ENCODE measurements at places on chromosomes 6 and 20.

DNA sequence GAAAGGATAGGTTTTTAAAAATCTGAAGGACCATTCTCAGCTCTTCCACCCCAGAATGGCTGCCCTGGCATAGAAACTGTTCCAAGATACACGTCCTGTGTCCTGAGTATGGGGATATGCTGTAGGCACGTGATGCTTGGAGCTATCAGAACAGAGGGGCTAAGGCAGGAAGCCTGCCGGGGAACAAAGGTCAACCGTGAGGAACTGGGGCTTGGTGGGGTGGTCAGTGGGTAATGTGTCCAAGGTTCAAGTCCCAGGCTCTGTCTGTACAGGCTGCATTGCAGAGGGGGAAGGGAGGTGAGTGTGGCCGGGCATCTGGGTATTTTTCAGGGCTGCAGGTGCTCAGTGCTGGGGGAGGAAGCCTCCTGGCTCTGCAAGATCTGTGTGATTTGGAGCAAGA, 479.6 kb upstream of the CHD6 start:
- no peak for DNase-seq

DNA sequence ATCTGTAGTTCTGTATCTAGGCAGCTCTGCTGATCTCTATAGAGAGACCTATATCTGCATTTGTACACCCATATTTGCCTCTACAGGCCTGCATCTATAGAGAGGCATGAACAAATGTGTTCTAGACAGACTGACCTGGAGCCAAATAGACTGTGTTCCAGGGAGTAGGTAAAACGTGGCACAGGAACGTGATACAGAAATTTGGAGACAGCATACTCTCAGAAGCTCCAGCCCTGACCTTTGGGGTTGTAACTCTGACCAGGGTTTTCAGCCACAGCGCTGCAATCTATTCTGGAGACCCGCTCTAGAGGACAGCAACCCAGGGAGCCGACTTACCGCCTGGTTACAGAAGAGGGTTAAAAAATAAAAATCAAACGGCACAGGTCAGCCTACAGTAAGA, 983 bp downstream of the RBBP9 start:
- DNase-seq = peak; percentile 23

DNA sequence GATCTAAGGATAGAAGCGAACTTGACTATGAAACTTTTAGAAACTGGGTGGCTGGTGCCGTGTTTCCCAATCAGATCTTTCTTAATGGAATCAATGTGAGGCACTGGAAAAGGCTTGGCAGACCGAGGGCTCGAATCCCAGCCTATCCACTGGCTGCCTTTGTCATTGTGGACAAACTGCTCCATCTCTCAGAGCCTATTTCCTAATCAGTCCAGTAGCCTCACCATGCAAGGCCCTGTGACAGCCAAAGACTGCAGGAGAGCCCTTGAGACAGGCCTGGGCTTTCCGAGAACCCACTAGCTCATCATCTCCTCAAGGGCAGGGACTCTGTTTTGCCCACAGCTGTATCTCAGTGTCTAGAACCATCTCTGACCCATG, 43.4 kb downstream of the SPDEF start:
- DNase-seq = no peak

DNA sequence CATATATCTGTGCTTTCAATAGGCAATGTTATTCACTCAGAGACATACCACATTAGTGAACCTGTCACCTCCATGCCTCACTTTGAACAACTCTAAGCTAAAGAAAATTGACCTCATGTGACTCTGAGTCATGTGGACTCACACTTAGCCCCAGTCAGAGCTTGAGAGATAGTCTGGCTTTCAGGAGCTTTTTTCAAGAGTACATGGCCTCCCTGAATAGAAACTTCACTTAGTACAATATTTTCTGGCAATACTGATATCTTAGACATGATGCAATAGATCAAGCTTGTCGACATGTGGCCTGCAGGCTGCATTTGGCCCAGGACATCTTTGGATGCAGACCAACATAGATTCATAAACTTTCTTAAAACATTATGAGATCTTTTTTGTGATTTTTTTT, 8.5 kb downstream of the SPTLC3 start:
- DNase-seq = no peak

- no peak for DNase-seq
Observed at GRCh38 chr6:121520337-121521163, 85.1 kb downstream of the GJA1 start.

GRCh38 chr6:149445573-149445972, 39.2 kb downstream of the ZC3H12D start:
- DNase-seq = no peak

- DNase-seq = no peak
Observed at GRCh38 chr6:136767570-136768309, 24.5 kb downstream of the MAP3K5 start.

- DNase-seq = no peak
Observed at GRCh38 chr6:154430481-154430919, 73.9 kb upstream of the IPCEF1 start.

DNA sequence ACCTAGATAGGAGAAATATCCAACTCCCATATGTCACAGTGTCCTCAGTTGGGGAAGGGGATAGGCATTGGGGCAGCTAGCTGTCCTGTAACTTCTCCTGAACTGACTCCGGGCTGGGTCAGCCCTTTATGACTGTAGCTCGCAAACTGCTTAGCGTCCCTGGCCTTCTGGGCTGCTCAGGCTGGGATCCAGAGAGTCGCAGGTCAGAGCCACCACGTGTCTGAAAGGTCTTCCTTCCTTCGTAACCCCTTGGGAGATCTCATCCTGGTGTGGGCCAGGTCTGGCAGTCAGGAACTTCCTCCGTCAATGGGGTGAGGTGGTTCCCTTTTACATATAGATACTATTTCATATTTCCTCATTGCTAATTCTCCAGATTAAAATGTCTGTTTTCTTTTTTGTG, 28.8 kb upstream of the HINT3 start:
- DNase-seq = no peak

DNA sequence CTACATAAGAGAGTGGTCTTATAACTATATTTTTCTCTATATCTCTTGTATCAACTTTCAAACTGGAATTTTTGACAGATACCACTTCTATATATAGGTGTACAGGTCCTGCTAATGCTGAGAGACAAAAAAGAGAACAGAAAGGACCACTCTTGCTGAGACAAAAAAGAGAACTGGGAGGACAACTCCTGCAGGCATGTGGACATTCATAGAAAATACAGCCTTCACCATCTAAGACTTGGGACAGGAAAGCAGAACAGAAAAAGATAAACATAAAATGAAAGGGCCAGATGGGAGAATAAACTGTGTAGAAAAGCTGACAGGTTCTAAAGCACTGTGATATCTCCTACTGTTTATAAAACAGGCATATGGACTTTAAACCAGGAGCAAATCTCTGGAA, 541.0 kb upstream of the ADGRB3 start:
- no peak for DNase-seq

DNA sequence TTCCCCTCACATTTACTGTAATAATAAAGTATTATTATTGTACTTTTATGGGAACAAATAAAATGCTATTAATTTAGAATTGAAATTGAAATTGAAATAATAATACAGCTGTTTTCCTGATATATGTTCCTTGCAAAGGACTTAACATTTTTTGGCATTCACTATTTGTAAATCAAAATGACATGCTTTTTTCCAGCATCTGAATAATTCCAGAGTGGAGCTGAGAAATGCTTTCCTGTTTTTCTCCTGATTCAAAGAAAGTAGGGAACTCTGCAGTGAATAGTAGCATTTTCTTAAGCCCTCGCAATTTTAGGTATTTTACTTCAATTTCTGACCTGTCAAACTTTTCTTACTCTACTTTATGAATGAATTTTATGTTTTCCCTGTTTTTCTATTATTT, 72.1 kb downstream of the PHACTR2 start:
- no peak for DNase-seq

GRCh38 chr6:47680051-47680450, 18.3 kb upstream of the ADGRF4 start:
- DNase-seq = no peak

DNA sequence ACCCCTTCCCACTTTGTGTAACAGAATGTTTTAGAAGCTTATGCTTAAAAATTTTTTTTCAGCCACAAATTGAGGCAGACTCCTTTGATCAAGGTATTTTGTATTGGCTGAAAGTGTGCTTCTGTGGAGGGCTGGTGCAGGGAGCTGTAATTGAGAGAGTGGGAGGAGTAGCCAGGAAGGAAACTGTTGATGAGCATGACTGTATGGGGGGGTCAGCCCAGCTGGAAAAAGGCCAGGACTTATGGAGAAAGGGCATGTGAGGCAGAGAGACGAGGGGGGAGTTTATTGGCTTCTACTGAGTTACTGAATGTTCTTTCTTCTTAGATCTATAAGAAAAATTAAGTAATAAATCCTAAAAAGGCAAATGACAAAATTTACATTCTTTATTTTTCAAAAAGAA, 13.4 kb downstream of the RFPL4B start:
- no peak for DNase-seq

DNA sequence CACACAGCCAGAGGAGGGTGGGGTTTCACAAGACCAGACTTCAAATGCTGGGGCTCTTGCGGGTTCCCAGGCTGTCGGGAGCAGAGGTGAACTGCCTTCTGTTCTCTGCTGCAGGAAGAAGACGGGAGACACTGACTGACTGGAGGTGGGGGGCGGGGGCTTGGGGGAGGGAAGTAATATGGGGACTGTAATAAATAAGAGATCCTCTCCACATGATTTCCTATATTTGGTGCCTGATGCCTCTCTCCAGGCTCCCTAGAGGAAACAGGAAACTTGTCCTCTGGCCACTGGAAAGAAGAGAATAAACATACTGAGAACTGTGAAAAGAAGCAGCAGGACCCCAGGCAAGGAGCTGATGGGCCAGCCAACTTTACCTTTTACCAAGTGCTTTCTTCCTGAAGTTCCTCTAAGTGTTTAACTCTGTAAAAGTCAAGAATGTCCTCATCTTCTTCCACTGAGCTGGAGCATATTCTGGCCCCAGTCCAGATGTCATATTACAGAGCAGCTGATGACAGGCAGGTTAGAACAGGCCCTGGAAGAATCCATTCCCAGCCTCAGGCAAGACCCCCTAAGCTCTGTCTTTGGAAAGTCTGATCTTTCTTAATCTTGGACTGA, 33.2 kb upstream of the ADGRF5 start:
- no peak for DNase-seq

- DNase-seq = no peak
Observed at GRCh38 chr6:138873191-138873590, 77.3 kb downstream of the ECT2L start.

- no peak for DNase-seq
Observed at GRCh38 chr20:49890471-49891361, 24.6 kb downstream of the SPATA2 start.

DNA sequence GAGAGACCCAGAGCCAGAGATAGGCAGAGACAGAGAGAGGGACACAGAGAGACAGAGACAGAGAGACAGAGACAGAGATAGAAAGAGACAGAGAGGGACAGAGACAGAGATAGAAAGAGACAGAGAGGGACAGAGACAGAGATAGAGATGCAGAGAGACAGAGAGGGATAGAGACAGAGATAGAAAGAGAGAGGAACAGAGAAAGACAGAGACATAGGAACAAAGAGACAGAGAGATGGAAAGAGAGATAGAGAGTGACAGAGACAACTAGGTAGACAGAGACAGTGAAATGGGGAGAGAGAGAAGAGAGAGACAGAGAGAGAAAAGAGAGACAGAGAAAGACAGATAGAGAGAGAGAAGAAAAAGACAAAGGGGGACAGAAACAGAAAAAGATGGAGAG, 165.4 kb upstream of the FOXQ1 start:
- DNase-seq = no peak

GRCh38 chr20:60752741-60753420, 499.2 kb upstream of the CDH4 start:
- no peak for DNase-seq

DNA sequence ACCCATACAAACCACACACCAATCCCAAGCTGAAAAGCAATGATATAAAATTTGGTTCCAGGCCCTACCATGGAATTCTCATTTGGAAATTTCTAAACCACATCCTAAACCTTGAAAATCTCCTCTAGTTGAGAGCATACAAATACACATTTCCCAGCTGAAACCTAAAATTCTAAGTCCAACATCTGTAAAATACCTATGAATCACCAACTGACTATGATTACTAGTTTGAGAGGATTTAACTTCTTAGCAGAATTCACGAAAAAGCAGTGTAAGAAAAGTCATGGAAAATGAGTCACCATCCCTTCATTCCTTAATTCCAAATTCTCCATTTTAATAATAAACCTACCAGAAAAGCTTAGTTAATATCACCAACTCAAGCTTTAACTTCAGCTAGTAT, 15.4 kb downstream of the RANBP9 start:
- DNase-seq = no peak

- no peak for DNase-seq
Observed at GRCh38 chr6:121497970-121498375, 62.5 kb downstream of the GJA1 start.

DNA sequence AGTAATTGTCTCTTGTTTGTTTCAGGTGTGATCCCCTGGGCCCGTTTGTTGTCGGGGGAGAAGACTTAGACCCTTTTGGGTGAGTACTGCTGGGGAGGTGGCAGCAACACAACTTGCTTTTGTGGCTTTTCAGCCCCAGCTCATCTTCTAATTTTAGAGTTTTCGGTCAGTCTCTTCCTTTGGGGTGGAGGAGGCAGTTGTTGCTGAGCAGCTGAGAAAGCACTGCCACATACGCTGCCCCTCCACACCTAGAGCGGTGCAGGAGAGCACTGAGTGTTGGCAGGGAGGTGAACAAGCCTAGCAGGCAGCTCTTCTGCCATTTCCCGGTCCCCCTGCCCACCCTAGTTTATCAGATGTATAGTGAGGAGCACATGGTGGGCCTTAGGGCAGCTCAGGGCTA, 21.7 kb downstream of the TMEM74B start:
- no peak for DNase-seq

GRCh38 chr6:34858681-34859080, 29.2 kb downstream of the TAF11 start:
- no peak for DNase-seq

- DNase-seq = no peak
Observed at GRCh38 chr20:3121271-3121911, 36.9 kb upstream of the AVP start.

DNA sequence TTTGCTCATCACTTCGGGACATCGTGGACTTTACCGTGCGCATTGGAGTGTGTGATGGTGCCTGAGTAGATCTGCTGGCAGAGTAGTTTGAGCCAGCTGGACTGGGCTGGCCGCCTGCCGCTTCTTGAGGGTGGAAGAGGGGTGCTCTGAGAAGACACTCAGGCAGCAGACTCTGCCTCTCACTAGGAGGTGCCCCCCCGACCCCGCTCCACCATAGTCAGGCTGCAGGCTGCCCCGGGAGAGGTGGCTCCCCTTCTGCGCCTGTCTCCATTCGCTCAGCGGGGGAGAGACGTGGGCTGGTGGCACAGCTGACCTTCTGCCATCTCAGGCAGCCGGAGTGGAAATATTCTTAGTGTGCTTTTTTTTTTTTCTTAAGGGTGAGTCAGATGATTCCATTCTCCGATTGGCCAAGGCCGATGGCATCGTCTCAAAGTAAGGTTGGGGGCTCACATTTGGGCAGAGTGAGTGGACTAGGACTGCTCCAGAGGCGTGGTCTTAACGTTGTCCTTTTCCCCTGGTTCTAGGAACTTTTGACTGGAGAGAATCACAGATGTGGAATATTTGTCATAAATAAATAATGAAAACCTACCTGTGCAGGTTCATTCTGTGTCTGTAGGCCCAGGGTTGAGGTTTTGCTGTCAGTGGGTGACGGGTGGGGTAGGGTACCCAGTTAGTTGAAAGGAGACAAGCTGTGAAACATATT, 1.2 kb downstream of the RPS21 start:
- no peak for DNase-seq

GRCh38 chr20:59470521-59470920, 133.8 kb upstream of the PHACTR3 start:
- DNase-seq = no peak
